ENCODE measurements at places on chromosomes 5 and 9. TPM values are rescaled to one million over a fixed set of nuclear protein-coding genes. Genes with fewer than 3 reads are reported as not detected.

GRCh38 chr5:154211641-154212390, 21.3 kb downstream of the GALNT10 start:
- peak; percentile 79 for DNase-seq

DNA sequence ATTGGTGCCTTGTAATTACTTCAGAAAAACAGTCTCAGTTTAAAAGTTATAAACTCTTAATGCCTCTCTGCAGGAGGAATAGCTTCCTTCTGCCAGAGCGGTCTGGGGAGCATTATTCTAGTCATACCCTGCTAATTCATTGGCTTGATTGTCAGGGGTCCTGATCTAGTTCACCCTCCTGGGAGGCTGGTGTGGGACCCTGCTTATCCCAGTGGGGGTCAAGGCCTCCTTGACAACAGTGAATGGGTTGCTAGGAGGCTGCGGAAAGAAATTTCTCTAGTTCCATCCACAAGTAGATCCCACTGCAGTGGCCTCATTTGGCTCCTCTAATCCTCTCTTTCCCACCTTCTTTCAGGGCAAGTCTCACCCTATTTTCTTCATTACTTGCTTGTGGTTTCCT, 105.7 kb downstream of the TMC1 start:
- DNase-seq: no peak

- no peak for DNase-seq
These were observed 820 bp upstream of the CFAP90 start for GRCh38 chr5:7851617-7852289.

DNA sequence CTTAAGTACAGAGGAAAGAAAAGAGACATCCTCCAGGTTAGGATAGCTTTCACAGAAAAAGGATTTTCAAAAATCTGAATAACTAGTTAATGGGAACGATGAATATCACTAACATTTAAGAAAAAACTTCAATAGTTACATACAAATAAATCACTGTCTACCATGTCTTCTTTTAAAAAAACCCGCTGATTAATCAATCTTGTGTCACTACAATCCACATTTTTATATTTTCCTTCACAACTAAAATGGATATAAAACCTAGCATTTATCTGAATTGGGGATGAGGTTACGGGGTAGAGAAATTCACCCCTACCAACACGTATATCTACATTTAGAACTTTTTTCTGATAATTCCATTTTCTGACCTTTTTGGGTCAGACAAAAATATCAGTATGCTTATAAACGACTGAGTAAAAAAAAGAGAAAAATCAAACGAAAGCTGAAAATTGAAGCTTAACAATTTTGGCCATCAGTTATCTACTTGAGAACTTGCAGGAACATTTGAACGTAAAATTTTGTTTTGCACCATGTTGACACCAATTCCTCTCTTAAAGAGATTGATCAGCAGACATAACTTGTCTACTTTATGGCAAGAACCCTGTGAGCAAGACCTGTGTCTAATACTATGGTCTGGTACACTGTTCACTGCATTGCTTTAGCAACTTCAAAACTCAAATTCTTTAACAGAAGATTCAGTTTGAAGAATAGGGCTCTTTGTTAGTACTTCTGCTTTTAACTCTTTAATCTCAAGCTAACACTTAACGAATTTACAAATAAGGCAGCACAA, 4.8 kb downstream of the NR3C1 start:
- DNase-seq: peak; percentile 12

- DNase-seq: peak; percentile 52
These were observed 8.3 kb downstream of the UBE2D2 start for GRCh38 chr5:139569270-139569955.

- DNase-seq: no peak
These were observed 61.5 kb upstream of the CPEB4 start for GRCh38 chr5:173826428-173827350.

GRCh38 chr5:155066886-155067595, 53.5 kb downstream of the KIF4B start:
- DNase-seq: no peak

GRCh38 chr9:124776954-124777648, at the start of gene OLFML2A:
Gene OLFML2A, plus strand, starts transcription at chr9:124777133. Its CDS starts 138 bp downstream, at chr9:124777271.
- no peak for DNase-seq

DNA sequence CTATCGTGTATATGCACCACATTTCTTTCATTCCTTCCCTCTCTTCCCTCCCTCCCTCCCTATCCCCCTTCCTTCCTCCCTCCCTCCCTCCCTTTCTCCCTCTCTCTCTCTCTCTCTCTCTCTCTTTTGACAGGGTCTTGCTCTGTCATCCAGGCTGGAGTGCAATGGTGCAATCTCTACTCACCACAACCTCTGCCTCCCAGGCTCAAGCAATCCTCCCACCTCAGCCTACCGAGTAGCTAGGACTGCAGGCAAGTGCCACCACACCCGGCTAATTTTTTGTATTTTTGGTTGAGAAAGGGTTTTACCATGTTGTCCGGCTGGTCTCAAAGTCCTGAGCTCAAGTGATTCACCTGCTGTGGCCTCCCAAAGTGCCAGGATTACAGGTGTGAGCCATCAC, 1.1 kb upstream of the ANKS6 start:
- DNase-seq: no peak

- DNase-seq: no peak
These were observed 14.5 kb upstream of the NTNG2 start for GRCh38 chr9:132147331-132147730.

Gene FAM221B
- total RNA-seq: not detected

Gene KCTD16
- 1.4 TPM for total RNA-seq

Gene CNTNAP3
- total RNA-seq: 1.1 TPM

Gene FOXE1
- 0.28 TPM for total RNA-seq

Gene CARTPT
- total RNA-seq: not detected

Gene SPINK6
- not detected for total RNA-seq

Gene EQTN
- not detected for total RNA-seq
